ENCODE measurements at places on chromosomes 7 and 10. TPM values are rescaled to one million over a fixed set of nuclear protein-coding genes. Genes with fewer than 3 reads are reported as not detected.
A peak's percentile ranks its signal among the peaks of the same experiment; 100 is the strongest.

The TSPAN12 gene
- total RNA-seq, result 0.51 TPM

DNA sequence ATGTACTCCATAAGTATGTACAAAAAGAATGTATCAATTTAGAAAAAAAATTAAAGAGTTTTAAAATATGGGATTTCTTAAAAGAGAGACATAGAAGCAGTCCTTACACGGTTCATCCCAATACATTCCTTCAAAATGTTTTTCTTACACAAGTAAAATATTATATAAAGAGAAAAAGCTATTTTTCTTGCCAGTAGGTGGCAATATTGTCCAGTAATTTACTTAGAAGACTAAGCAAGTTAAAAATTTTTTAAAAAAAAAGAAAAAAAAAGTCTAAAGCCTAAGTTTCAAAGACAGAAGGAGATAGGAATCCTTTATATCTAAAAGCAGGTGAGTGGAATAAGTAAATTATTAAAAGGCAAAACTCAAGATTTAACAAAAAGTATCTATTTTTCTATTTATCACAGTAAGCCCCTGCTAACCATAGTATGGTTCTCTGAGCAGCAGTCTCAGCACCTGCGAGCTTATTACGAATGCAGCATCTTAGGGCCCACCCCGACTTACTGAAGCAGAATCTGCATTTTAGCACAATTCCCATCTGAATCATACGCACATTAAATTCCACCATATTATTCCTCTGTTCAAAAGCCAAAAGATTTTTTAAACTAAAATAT lies 240.6 kb downstream of the DGKI start:
- DNase-seq, result peak; percentile 32
- no peaks in the 10 kb centered on the region for H3K4me1 ChIP-seq
- H3K27me3 ChIP-seq, result no peaks in the 10 kb centered on the region
- H3K4me3 ChIP-seq, result no peak overlapping the region
- no peak overlapping the region for H3K27ac ChIP-seq

- no peak overlapping the region for H3K27ac ChIP-seq
- H3K27me3 ChIP-seq, result no peaks in the 10 kb centered on the region
- H3K4me3 ChIP-seq, result no peak overlapping the region
- H3K36me3 ChIP-seq, result no peaks in the 10 kb centered on the region
- no peaks in the 10 kb centered on the region for H3K4me1 ChIP-seq
These were observed 52.4 kb upstream of the TMEM140 start for GRCh38 chr7:135095450-135095849.

The WBP1L gene
- total RNA-seq, result 14.4 TPM

The CCDC3 gene
- 0.04 TPM for total RNA-seq
